AG08396 (cell line): ENCODE measurements at places on chromosomes 2 and 18.

- DNase-seq, result no peak
Measured at GRCh38 chr2:159808032-159808425, 10.0 kb upstream of the CD302 start.

- no peak for DNase-seq
Measured at GRCh38 chr2:32990556-32990955, 43.8 kb downstream of the LTBP1 start.

- peak; percentile 60 for DNase-seq
Measured at GRCh38 chr2:174546519-174547506, 50.8 kb downstream of the WIPF1 start.

GRCh38 chr2:54496920-54497319 is 40.8 kb downstream of the SPTBN1 start:
- DNase-seq, result no peak

GRCh38 chr18:66749030-66749429 is 145.1 kb upstream of the CDH19 start:
- no peak for DNase-seq

GRCh38 chr2:241652142-241652541 is 14.6 kb downstream of the ATG4B start:
- no peak for DNase-seq

GRCh38 chr2:62435720-62436119 is 70.3 kb downstream of the TMEM17 start:
- DNase-seq, result no peak

DNA sequence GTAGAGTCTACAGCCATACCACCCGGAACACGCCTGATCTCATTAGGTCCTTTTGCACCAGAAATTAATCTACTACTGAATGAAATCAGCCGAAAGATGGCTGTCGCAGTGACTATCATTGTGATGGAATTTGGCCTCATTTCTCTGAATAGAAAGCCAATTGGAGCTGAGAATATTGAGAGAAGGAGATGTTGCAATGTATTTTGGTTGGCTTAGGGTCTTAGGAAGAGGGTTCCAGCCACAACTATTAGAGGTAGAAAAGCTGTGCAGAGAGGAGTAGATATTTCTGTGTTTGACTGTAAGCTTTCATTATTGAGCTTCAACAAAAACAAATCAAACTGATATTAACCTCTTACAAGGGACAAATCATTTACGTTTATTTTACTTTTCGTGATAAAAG is 98.1 kb downstream of the THSD7B start:
- no peak for DNase-seq
